ENCODE measurements at places on chromosomes 16 and 17. TPM values are rescaled to one million over a fixed set of nuclear protein-coding genes. Genes with fewer than 3 reads are reported as not detected.

Gene DNAJC7
- 84.0 TPM for total RNA-seq

Gene GJC1
- 6.1 TPM for total RNA-seq

Gene SLC47A1
- 4.3 TPM for total RNA-seq

Gene SLFN13
- total RNA-seq, result 20.8 TPM

Gene KRTAP4-1
- not detected for total RNA-seq

Gene NDUFB10
- 268 TPM for total RNA-seq

Gene CIBAR2
- total RNA-seq, result not detected

Gene MYOCD
- 1.9 TPM for total RNA-seq

Gene RNF112
- total RNA-seq, result 2.8 TPM

Gene CHD9NB
- not detected for total RNA-seq

GRCh38 chr16:68076560-68076959 lies 8.6 kb upstream of the NFATC3 start:
- H3K36me3 ChIP-seq, result no peaks in the 10 kb centered on the region
- DNase-seq, result no peak
- H3K4me3 ChIP-seq, result no peak overlapping the region
- peaks cover 38% of the 10 kb centered on the region for H3K4me1 ChIP-seq
- no peaks in the 10 kb centered on the region for H3K27me3 ChIP-seq
- H3K27ac ChIP-seq, result no peak overlapping the region

DNA sequence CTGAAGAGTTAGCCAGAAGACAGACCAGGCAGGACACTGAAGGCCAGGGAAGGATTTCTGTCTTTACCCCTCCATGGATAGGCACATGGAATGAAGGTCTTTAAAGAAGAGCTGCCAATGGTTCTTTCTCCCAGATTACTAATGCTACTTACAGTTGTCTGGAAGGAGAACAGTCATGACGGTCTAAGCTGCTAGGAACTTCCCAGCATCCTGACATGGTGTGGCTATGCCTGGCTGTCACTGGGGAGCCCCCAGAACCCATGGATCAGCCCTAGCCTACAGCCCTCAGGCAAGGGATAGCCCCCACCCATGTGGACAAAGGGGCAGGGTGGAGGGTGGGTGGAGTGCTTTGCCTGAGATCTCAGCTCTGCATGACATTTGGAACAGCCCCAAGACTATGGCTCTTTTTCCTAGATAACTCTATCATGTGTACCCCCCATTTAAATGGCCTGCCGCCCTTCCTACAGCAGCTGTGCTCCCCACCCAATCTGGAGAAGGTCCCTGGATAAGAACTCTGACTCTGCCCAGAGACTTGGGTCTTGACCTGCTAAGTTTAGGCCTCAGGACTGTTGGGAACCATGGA lies 9.2 kb upstream of the KAT7 start:
- no peak for DNase-seq
- H3K27me3 ChIP-seq, result no peaks in the 10 kb centered on the region
- H3K36me3 ChIP-seq, result no peaks in the 10 kb centered on the region
- H3K4me3 ChIP-seq, result no peak overlapping the region
- no peak overlapping the region for H3K27ac ChIP-seq

GRCh38 chr17:6241996-6242395 lies 171.8 kb downstream of the WSCD1 start:
- H3K4me1 ChIP-seq, result no peaks in the 10 kb centered on the region
- H3K27ac ChIP-seq, result no peak overlapping the region
- no peak overlapping the region for H3K4me3 ChIP-seq
- H3K36me3 ChIP-seq, result no peaks in the 10 kb centered on the region
- no peaks in the 10 kb centered on the region for H3K27me3 ChIP-seq
- no peak for DNase-seq

DNA sequence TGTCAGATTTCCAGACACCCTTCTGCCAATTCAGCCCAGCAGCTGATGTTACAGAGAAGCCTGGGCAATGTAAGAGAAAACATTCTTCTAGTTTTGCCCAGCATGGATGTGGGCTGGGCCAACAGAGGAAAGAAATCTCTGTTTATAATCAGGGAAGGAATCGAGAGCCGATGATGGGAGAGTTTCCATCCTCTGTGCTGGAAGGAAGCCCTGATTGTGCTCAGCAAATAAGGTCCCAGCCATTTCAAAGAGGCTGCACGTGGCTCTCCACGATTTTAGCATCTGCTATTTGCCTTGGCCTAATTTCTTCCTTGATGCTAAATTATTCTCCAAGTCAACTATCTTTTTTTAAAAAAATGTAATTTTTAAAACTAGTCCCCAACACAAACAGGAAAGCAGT lies 70.0 kb downstream of the IRX6 start:
- no peak overlapping the region for H3K4me3 ChIP-seq
- no peaks in the 10 kb centered on the region for H3K36me3 ChIP-seq
- no peak for DNase-seq
- H3K4me1 ChIP-seq, result peaks cover 2% of the 10 kb centered on the region
- H3K27ac ChIP-seq, result no peak overlapping the region

GRCh38 chr16:53071748-53072301 lies 17.0 kb downstream of the CHD9 start:
- H3K4me3 ChIP-seq, result no peak overlapping the region
- peaks cover 25% of the 10 kb centered on the region for H3K4me1 ChIP-seq
- DNase-seq, result peak; percentile 63
- H3K27ac ChIP-seq, result no peak overlapping the region
- no peaks in the 10 kb centered on the region for H3K27me3 ChIP-seq

DNA sequence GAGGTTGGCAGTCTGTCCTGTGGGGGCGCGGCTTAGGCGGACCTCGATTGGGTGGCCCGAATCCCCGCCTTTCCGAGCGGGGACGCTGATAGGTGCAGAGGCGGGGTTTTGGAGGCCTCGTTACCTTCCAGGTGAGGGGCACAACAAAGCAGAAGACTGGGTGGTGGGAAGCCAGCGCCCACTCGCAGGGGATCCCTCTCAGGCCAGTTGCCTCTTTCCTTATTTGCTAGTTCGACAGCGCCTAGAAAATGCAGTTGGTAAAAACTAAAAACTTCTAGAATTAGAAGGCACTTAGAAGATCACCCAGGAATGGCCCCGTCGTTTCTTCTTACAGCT lies 730 bp downstream of the KAT7 start:
- H3K27me3 ChIP-seq, result no peaks in the 10 kb centered on the region
- no peak overlapping the region for H3K27ac ChIP-seq
- peak overlapping the region; percentile 34 for H3K4me3 ChIP-seq
- H3K36me3 ChIP-seq, result no peaks in the 10 kb centered on the region
- peaks cover 53% of the 10 kb centered on the region for H3K4me1 ChIP-seq
- DNase-seq, result no peak

- peak; percentile 77 for DNase-seq
- peak overlapping the region; percentile 79 for H3K27ac ChIP-seq
- no peak overlapping the region for H3K4me3 ChIP-seq
- no peaks in the 10 kb centered on the region for H3K27me3 ChIP-seq
- H3K36me3 ChIP-seq, result no peaks in the 10 kb centered on the region
Observed at GRCh38 chr16:67672739-67673662, 6.4 kb downstream of the C16orf86 start.

- H3K27ac ChIP-seq, result peak within 1 kb of the TSS; percentile 99
- no peaks in the 10 kb centered on the region for H3K36me3 ChIP-seq
- peak; percentile 98 for DNase-seq
- no peaks in the 10 kb centered on the region for H3K27me3 ChIP-seq
- peaks cover 89% of the 10 kb centered on the region for H3K4me1 ChIP-seq
Observed at GRCh38 chr16:57628008-57628781, at the start of gene ADGRG1. Gene ADGRG1 (plus strand): TSS chr16:57628630. CDS start chr16:57650288, 21,658 bp downstream.

GRCh38 chr17:49195751-49196150 lies 14.6 kb downstream of the GNGT2 start:
- DNase-seq, result no peak
- H3K27ac ChIP-seq, result no peak overlapping the region
- H3K4me3 ChIP-seq, result no peak overlapping the region
- no peaks in the 10 kb centered on the region for H3K36me3 ChIP-seq
- H3K4me1 ChIP-seq, result peaks cover 8% of the 10 kb centered on the region

GRCh38 chr16:12406926-12407690 lies 396.6 kb downstream of the CPPED1 start:
- no peaks in the 10 kb centered on the region for H3K36me3 ChIP-seq
- no peak overlapping the region for H3K4me3 ChIP-seq
- no peak overlapping the region for H3K27ac ChIP-seq
- H3K4me1 ChIP-seq, result no peaks in the 10 kb centered on the region
- H3K27me3 ChIP-seq, result no peaks in the 10 kb centered on the region

DNA sequence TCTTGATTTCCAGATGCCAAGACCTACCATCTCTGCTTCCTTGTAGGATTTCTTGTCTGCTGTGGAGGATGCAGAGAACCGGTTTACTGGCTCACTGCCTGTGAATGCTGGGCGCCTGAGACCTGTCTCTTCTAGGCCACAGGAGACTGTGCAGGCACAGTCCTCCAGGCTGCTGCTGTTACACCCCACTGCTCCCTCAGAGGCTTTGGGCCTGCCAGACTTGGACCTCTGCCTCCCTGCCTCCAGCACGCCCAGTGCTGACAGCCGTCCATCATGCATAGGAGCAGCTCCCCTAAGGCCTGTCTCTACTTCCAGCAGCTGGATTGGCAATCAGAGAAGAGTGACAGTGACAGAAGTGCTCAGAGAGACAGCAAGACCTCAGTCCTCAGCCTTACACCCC lies 6.1 kb downstream of the HROB start:
- H3K36me3 ChIP-seq, result no peaks in the 10 kb centered on the region
- no peaks in the 10 kb centered on the region for H3K4me1 ChIP-seq
- no peak overlapping the region for H3K4me3 ChIP-seq
- H3K27ac ChIP-seq, result no peak overlapping the region
- DNase-seq, result peak; percentile 46

GRCh38 chr16:51119556-51119955 lies 31.5 kb downstream of the SALL1 start:
- H3K36me3 ChIP-seq, result no peaks in the 10 kb centered on the region
- H3K4me1 ChIP-seq, result no peaks in the 10 kb centered on the region
- H3K27ac ChIP-seq, result no peak overlapping the region

GRCh38 chr17:74987909-74988711 lies 678 bp downstream of the CDR2L start:
- peak overlapping the region; percentile 86 for H3K27ac ChIP-seq
- H3K4me1 ChIP-seq, result peaks cover 5% of the 10 kb centered on the region
- H3K36me3 ChIP-seq, result no peaks in the 10 kb centered on the region
- no peaks in the 10 kb centered on the region for H3K27me3 ChIP-seq
- peak; percentile 67 for DNase-seq
- no peak overlapping the region for H3K4me3 ChIP-seq

GRCh38 chr16:29816694-29817441 lies 916 bp downstream of the PAGR1 start:
- peak; percentile 77 for DNase-seq
- H3K4me1 ChIP-seq, result peaks cover 31% of the 10 kb centered on the region
- H3K4me3 ChIP-seq, result peak overlapping the region; percentile 19
- H3K36me3 ChIP-seq, result peaks cover 4% of the 10 kb centered on the region
- peak overlapping the region; percentile 98 for H3K27ac ChIP-seq
- no peaks in the 10 kb centered on the region for H3K27me3 ChIP-seq

GRCh38 chr17:50828508-50829170 lies 6.7 kb upstream of the WFIKKN2 start:
- H3K36me3 ChIP-seq, result no peaks in the 10 kb centered on the region
- no peak for DNase-seq
- H3K4me1 ChIP-seq, result peaks cover 16% of the 10 kb centered on the region
- H3K27me3 ChIP-seq, result no peaks in the 10 kb centered on the region
- H3K27ac ChIP-seq, result peak overlapping the region; percentile 61

DNA sequence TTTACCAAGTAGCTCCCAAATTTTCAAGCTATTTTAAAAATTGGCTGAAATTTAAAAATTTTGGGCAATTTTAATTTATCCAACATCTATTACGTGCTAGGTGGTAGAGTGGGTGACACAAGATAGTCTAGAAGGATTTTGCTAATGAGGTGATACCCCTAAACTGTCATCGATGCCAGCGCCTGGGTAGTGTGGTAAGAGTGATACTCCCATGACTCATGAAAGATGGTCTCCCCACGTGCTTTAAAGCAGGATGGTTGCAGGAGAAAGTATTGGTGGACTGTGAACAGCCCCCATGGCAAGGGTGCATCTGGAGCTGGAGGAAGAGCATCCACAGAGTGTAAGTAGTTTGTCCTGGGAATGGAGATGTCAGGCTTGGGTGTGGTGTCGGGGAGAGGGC lies 77.8 kb downstream of the WWOX start:
- H3K36me3 ChIP-seq, result no peaks in the 10 kb centered on the region
- no peak for DNase-seq
- no peaks in the 10 kb centered on the region for H3K4me1 ChIP-seq
- H3K27me3 ChIP-seq, result no peaks in the 10 kb centered on the region

DNA sequence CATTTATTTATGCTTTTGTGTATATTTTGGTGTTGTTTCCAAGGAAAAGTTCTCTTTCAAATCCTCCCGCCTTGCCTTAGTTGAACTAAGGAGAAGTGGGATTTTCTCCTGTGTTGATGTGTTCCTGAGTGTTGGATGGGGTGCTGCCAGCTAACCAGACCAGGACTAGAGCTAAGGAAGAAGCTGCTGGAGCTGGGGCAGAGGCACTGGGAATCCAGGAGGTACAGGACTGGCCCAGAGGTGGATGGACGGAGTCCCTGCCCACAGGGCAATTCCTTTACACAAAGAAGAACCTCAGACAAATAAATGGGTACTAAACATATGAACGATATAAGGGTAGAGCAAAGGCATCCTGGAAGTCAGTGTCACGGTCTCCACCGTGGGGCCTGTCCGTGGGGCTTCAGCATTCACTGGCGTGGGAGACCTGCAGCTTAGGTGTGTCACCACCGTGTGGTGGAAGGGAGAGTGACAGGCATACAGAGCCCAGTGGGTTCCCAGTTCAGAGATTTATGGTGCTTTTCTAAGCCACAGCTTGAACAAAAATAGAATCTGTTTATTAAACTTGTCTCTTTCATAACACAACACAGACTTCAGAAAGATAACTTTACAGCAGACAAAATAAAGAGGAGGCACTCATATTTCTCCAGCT lies 270.7 kb downstream of the NTN1 start:
- H3K4me3 ChIP-seq, result no peak overlapping the region
- H3K27me3 ChIP-seq, result no peaks in the 10 kb centered on the region
- H3K27ac ChIP-seq, result no peak overlapping the region
- no peaks in the 10 kb centered on the region for H3K36me3 ChIP-seq
- DNase-seq, result peak; percentile 32

GRCh38 chr17:5416901-5417300 lies 2.6 kb downstream of the NUP88 start:
- no peak overlapping the region for H3K27ac ChIP-seq
- H3K4me1 ChIP-seq, result peaks cover 21% of the 10 kb centered on the region
- DNase-seq, result no peak
- peaks cover 26% of the 10 kb centered on the region for H3K36me3 ChIP-seq

DNA sequence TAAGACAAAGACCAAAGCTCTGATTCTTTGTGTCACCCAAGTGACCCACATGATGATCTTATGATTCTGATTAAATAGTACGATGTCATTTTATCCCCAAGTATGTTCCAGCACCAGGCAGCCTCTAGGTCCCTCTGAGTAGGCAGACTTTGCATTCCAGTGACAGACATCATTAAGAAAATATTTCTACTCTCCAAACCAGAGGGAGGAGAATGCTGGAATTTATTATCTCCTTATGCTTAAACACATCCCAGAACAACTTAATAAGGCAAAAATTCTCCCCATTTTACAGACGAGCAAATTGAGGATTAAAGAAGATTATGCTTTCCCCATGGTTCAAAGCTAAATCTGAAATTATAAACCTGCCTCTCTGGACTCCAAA lies 192.8 kb upstream of the CDH11 start:
- H3K4me1 ChIP-seq, result no peaks in the 10 kb centered on the region
- H3K27ac ChIP-seq, result no peak overlapping the region
- no peaks in the 10 kb centered on the region for H3K27me3 ChIP-seq
- no peaks in the 10 kb centered on the region for H3K36me3 ChIP-seq
- H3K4me3 ChIP-seq, result no peak overlapping the region
- DNase-seq, result no peak

- peaks cover 51% of the 10 kb centered on the region for H3K4me1 ChIP-seq
- no peak for DNase-seq
- peak overlapping the region; percentile 93 for H3K4me3 ChIP-seq
- H3K27ac ChIP-seq, result no peak overlapping the region
- H3K36me3 ChIP-seq, result peaks cover 30% of the 10 kb centered on the region
- no peaks in the 10 kb centered on the region for H3K27me3 ChIP-seq
Observed at GRCh38 chr16:30353438-30354129, 1.5 kb downstream of the CD2BP2 start.
